Epithelial cell of proximal tubule (primary cell): ENCODE measurements at places on chromosomes 7 and 10. TPM values are rescaled to one million over a fixed set of nuclear protein-coding genes. Genes with fewer than 3 reads are reported as not detected.

DNA sequence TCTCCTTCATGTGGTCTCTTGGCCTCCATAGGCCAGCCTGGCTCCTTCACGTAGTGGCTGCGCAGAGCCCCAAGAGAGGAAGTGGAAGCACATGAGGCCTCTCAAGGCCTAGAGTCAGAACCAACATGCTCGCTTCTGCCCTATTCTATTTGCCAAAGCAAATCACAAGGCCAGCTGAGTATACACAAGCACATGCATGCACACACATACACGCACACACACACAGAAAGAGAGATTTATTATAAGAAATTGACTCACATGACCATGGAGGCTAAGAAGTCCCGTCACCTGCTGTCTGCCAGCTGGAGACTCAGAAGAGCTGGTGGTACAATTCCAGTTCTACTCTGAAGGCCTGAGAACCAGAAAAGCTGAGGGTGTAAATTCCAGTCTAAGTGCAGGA is 64.3 kb upstream of the NRP1 start:
- DNase-seq = no peak

DNA sequence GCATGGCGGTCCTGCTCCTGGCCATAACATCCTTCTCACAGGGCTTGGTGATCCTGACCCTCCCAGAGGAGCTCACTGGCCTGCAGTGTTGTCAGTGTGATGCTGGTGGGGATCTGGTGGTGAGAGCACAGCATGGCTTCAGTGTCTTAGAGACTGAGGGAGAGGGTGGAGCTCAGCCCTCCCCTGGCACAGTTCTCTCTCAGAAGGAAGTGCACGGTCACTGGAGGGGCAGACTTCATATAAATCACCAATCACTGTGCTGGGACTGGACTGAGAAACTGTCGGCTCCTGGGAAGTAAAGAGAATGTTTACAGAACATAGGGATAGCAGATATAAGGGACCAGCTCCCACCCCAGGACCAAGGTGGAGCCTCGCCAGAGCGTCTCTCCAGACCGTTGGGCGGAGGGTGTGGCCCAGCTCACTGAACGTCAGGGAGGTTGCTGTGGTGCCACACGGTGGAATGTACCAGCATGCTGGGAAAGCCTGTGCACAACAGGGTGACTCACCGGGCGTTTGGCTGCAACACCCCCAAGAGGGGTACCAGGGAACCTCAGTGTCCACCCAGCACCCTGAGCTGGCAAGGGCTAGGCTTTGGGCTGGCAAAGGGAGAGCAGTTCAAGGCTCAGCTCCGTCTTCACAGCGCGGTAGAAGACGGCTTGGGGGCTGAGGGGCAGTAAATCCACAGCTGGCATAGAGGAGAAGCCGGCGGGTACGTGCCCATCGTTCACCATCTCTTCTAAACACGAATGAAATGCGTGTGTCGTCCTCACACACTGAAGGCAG is 8.8 kb upstream of the GET4 start:
- DNase-seq = peak; percentile 60

GRCh38 chr10:88652616-88653015 is 11.6 kb upstream of the LIPF start:
- DNase-seq = no peak

GRCh38 chr7:133082390-133082766 is 488 bp upstream of the CHCHD3 start:
- no peak for DNase-seq

GRCh38 chr7:47561715-47562446 is 20.0 kb downstream of the TNS3 start:
- DNase-seq = no peak

Gene GNGT1
- not detected in 2 replicates for total RNA-seq

Gene NOD1
- total RNA-seq = 5.1 and 5.8 TPM in 2 replicates
